ENCODE measurements at places on chromosomes 2 and 18.

DNA sequence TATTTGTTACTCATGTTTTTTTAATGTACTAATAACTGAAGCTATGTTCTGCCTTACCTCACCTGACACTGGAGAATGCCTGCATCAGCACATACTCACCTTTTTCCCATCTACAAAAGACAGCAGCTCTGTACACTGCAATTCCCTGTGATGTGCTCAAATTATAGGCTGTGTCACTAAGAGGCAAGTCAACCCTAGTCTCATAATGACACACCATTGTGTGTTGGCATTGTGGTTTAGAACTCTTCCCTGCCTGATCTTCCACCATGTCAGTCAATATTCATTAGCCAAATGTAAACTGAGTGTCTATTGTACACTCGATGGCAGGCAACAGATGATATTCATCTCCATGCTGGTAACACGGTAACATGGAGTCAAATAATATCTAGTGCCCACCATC, 332.1 kb upstream of the TCF4 start:
- DNase-seq = peak; percentile 39

DNA sequence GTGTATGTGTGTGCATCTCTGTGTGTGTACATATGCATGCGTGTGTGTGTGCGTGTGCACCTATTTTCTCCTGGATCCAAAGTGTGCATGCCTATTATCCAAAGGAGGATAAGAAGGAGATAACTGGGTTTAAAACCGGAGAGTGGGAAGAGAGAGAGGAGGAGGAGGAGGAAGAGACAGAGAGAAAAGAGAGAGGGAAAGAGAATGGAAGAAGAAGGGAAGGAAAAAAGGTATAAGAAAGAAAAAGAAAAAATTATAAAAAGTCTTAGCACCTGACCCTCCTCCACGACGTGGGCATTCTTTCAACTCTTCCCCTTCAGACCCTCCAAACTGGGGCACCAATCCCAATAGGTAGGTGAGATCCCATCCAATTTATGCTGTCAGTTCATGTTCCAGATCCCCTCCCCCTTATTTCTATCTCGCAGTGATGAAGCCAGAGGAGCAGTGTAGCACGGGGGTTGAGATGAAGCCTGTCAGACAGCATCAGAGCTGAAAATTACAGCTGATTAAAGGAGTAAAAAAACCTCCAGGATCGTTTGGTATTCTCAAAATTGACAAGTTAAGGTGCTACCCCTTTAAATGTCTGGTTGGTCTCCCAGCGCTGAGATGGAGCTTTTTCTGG, 386.7 kb upstream of the ATP5MC3 start:
- DNase-seq = no peak

DNA sequence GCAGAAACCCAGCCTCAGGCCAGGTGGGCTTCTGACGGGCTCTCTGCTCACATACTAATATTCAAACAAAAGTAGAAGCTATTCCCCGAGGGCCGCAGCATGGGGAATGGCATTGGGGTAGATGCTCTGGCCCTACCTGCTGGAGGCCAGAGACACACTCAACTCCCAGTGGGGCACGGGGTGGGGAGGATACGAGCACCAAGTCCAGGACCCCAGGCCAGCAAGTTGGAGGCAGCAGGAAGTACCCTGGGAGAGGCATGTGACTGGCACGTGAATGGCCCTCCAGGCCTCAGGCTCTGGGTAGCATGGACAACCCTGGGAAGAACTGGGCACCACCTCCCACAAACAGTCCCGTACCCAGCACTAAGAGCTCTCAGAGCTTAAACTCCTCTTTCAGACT, 3.8 kb downstream of the DNMT3A start:
- no peak for DNase-seq

- DNase-seq = no peak
Measured at GRCh38 chr2:166321076-166321475, 54.7 kb downstream of the SCN9A start.

- no peak for DNase-seq
Measured at GRCh38 chr2:53969285-53969967, 1.4 kb downstream of the PSME4 start.

- DNase-seq = no peak
Measured at GRCh38 chr2:3876685-3877084, 173.3 kb downstream of the DCDC2C start.

DNA sequence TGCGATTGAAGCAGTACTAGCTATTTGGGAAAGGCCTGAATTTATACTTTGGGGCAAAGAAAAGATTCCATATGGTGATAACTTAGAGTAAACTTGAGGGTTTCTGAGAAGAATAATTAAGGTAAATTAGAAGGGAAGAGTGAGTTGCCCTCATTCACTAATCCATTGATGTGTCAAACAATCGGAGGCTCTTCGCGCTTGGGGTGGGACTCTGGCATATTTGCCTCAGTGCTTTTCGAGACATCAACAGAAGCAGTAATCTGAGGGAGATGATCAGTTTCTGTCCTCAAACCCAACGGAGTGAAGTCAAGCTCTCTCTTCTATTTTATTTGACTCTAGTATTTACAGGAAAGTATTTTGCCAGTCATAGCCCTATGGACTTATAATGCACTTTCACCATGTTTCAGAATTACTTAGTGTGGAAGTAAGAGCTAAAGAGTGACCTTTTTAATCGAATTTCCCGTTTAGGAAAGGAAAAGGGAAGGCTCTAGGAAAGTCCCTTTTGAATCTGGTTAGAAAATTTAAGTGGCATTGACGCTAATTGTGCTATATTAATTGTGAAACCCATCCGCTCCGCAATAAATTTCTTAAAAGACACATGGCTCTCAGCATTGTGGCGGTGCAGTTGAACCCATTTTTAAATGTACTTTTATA, 1.3 kb downstream of the RAB10 start:
- DNase-seq = no peak

DNA sequence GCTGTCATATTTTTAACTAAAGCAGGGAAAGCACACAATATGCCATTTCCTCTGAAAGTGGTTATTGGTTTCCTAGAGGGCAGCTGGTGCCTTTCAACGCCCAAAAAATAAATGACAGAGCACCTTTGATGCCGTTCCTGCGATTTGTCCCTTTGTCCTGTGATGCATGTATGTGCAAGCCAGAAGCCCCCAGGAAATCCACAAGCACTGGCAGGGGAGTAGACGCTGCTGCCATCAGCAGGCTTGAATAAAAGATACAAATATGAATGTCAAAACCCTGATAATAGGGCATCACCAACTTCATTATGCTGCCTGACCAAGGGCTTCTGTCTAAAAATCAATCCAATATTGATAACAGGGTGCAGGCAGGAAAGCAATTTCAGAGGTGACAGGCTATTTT, 246.1 kb downstream of the FBXO15 start:
- no peak for DNase-seq

- DNase-seq = no peak
Measured at GRCh38 chr18:79769698-79770500, 27.8 kb upstream of the KCNG2 start.

DNA sequence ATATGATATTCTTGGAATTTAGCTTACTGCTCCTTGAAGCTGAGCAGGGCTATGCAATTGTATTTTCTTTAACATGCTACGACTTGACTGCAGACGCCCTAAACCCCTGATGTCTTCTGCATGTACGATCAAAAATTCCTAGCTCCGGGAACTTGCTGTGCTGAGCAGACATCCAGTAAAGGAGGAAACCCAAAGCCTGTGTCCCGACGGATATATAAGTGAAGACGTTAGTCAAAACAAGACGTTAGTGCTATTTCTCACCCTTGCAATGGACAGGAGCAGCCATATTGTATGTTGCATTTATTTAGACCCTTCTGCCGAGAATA, 51.5 kb downstream of the SETBP1 start:
- no peak for DNase-seq

GRCh38 chr2:20796374-20796791, 26.5 kb downstream of the LDAH start:
- DNase-seq = no peak

GRCh38 chr2:17327649-17328048, 190.6 kb downstream of the RAD51AP2 start:
- no peak for DNase-seq

GRCh38 chr18:8314124-8314523, 295.1 kb upstream of the RAB12 start:
- no peak for DNase-seq

GRCh38 chr2:54029721-54030395, 59.1 kb upstream of the PSME4 start:
- no peak for DNase-seq

- no peak for DNase-seq
Measured at GRCh38 chr2:233862261-233862768, 5.9 kb downstream of the MSL3B start.

- DNase-seq = no peak
Measured at GRCh38 chr18:31482051-31482450, 15.9 kb upstream of the DSG2 start.

- no peak for DNase-seq
Measured at GRCh38 chr18:63477968-63478367, 1.2 kb downstream of the SERPINB5 start.

DNA sequence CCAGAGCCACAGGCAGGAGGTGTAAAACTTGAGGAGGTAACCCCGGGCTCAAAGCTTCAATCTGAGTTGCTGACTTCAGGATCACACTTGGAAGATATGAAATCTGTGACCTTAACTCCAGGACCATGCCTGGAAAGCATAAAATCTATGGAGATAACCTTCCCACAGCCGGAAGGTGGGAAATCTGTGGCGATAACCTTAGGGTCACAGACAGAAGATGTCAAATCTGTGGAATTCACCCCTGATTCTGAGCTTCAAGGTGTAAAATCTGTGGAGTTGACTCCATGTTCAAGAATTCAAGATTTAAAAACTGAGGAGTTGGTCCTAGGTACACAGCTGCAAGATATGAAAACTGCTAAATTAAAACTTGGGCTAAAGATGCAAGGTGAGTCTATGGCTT, 11.6 kb upstream of the ZNF512 start:
- no peak for DNase-seq

- DNase-seq = no peak
Measured at GRCh38 chr18:7082671-7083070, 34.9 kb downstream of the LAMA1 start.

GRCh38 chr2:142872882-142873724, 4.4 kb upstream of the KYNU start:
- no peak for DNase-seq

DNA sequence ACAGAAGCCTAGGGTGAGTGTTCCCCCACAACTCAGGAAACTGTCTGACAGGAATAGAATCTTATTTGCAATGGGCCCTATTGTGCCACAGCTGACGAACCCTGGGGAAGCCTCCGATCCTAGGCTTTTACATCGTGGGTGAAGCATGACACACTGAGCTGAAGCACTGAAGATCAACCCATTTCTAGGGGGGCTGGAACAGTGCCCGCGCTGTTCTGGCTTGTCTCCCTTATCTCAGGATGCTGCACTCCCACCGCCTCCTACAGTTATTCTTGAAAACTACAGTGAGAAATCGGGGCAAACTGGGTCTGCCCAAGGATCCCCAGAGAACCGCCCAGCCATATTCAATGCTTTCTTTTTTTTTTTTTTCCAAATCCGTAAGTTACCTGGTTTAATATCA, 41.1 kb downstream of the NETO1 start:
- no peak for DNase-seq

- DNase-seq = no peak
Measured at GRCh38 chr2:63676135-63676534, 87.4 kb downstream of the MDH1 start.

- no peak for DNase-seq
Measured at GRCh38 chr2:239162141-239162821, 238.5 kb downstream of the HDAC4 start.

GRCh38 chr2:85584857-85585780, 888 bp downstream of the VAMP5 start:
- no peak for DNase-seq

DNA sequence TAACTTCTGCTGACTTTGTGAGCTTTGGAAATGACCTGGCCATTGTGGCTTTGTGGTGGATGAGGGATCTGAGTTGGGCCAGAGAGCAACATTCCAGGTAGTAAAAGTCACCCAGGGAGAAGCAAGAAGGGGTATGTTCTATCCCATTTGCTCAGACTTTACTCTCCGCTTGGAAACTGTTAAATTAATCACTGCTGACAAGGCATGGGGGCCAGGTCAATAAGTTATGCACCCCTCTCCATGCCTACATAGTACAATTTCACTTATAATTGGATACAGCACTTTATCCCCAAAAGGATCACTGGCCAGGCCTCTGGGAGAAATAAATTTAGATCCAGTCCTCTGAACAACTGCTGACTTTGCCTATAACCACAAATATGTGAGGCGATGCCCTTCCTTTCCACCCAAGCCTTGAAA, 92.1 kb downstream of the RPRM start:
- DNase-seq = no peak

DNA sequence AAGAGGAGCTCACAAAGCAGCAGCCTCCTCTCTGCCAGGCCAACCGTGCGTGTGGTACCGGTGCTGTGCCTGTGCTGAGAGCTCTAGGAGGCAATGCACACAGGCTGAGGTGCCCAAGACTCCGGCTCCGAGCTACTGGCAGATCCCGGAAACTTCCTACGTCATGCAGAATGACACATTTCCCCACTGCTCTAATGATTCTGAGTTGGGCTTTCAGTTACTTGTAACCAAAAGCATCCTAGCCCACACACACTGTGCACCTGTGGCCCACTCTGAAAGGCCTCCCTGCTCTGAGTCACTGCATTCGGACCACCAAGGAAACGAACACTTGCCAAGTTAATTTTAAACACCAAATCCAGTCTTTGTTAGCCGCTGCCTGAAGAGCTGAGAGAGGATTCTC, 9.3 kb upstream of the RNU4ATAC start:
- DNase-seq = no peak

- no peak for DNase-seq
Measured at GRCh38 chr2:223643309-223643708, 41.1 kb upstream of the SCG2 start.

DNA sequence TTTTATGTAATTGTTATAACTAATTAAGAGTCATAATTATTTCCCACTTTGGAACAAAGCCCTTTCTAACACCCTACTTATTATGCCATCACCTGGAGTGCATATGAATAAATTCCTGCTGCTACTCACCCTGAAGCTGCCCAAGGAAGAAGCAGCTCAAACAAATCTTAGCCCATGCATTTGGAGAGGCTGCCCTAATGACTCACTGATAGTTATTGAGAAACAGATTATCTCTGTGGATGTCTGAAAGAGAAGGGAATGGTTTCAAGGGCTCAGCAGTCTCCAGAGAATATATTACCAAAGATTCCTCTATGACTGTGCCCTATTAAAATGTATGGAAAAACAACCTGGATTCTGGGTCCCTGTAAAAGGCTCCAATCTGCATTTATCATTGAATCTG, 81.0 kb downstream of the GPR39 start:
- no peak for DNase-seq

GRCh38 chr18:69906765-69907164, 40.9 kb downstream of the CD226 start:
- DNase-seq = no peak

Data from NCI-H1930 (cell line).